ENCODE measurements at places on chromosomes 3 and 15.

DNA sequence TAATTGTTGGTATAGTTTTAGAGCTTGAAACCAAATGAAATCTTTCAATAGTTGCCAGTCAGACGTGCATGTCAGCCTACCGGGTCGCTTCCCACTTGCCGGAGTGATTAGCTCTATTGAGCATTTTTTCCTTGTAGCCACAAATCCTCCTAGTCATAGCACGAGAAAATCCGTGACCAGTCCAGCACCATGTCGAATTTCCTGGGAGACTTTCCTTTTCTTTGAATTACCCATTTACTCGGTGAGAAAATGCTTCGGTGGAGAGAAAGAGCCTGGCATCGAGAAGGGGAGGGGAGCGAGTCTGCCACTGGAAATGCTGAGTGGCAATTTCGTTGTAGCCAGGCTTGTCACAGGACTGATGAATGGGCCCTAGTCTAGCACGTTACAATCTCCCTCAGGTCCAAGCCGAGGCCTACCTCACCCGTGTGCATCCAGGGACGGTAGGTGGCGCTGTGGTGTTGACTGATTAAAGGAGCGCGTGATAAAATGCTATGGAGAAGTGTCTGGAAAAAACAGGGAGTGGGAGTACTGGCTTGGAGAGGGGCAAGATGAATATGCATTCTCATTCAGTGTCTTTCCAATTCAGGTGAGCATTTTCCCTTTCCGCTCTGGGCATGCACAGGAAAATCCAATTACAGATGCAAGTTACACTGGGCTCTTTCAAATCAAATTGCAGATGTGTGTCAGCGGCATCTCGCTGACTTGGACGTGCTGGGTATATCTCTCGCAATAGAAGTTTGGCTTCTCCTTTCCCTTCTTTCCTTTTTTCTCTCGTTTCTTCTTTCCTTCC lies 238.8 kb downstream of the EDEM1 start:
- peak; percentile 14 for DNase-seq

DNA sequence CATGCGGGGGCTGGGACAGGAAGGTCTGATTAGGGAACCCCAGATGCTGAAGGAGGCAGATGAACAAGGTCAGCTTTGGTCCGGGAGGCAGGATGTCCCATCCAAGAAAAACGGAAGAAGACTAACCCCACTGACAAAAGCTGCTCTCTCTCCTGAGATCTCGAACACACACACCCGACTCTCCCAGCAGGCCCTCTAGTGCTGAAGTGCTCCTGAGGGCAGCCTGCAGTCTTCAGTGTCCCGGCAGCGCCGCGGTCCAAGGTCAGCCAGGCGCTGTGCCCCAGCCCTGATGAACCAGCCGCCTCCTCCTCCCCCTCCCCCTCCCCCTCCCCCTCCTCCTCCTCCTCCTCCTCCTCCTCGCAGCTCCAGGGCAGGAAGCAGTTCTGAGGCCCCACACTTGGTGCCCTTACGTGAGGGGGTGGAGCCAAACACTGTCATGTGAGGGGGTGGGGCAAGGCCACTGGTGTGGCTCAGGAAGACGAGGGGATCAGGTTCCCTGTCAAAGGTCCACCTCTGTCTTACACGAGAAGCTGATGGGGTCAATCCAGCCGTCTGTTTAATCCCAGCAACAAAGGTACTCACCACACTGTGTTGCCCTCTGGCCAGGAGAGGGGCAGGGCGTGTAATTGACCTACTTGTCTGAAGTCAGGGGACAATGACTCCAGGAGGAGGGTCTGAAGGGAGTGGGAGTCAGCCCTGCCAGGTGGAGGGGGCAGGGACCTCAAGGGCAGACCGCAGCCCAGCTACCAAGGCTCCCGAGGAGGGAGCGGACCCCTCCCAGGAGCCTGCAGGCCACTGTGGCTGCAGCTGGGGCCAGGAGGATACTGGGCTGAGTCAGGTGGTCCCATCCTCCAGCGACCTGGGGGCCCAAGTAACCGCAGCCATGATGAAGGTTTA lies 34.3 kb downstream of the PRR23E start:
- DNase-seq, result no peak

GRCh38 chr15:52143873-52144272 lies 31.3 kb upstream of the BCL2L10 start:
- no peak for DNase-seq

DNA sequence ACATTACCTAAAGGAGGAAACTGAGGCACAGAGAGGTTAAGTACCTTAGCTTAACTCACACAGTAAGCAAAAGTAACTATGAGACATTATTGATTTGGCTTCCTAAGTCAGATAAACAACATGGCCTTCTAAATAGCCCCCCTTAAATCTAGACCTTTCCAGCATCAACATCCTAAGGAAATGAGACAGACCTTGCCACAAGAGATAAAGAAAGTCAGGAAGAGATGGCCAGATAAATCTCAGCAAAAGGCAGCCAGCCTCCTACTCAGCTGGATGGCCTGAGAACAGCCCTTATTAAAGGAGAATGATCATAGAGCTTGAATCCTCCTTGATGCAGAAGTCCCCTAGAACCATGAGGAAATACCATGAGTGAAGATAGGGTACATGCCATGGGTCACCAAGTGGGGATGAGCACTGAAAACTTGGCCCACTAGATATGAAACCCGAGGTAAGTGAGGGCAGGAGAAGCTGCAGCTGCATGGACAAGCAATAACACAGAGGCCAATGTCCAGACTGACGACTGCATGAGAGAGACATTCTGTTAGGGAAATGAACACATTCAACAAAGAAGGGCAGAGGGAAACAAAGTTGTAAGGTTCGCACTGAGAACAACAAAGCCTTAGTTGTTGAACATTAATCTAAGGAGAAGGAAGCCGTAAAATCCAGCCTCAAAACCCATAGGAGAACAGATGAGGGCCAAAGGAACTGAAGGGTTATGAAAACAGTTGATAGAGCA lies 69.6 kb downstream of the ZIC4 start:
- DNase-seq, result no peak

DNA sequence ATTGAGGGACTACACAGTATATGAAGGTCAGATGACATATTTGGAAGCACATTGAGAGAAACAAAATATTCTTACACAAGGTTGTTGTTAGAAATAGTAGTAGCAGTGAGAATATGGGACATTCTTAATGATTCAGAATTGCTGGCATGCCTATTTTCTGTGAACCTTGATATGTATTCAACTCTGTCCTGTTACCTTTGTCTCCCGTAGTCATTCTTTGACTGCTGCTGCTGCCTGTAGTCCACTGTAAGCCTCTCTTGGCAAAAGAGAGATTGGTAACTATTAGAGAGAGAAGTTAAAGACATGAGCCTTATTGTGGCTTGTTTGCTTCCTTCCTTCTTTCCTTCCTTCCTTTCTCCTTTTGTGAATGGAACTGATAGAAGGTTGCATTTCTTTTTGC lies 64.5 kb downstream of the TCF12 start:
- DNase-seq, result no peak

DNA sequence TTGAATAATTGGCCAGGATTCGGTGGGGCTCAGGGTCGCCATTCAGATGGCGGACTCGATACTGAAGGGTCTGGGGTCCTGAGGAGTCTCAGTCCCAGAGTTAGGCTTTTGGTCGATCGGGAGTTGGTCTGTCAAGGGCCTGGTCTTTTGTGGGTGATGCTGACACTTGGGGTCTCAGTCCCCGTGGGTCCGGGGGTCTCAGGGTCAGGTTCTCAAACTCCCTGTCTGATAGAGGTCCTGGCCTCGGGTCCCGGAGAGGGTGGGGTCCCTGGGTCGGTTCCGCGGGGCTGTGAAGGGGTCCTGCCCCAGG lies 467 bp downstream of the NCKIPSD start:
- no peak for DNase-seq

DNA sequence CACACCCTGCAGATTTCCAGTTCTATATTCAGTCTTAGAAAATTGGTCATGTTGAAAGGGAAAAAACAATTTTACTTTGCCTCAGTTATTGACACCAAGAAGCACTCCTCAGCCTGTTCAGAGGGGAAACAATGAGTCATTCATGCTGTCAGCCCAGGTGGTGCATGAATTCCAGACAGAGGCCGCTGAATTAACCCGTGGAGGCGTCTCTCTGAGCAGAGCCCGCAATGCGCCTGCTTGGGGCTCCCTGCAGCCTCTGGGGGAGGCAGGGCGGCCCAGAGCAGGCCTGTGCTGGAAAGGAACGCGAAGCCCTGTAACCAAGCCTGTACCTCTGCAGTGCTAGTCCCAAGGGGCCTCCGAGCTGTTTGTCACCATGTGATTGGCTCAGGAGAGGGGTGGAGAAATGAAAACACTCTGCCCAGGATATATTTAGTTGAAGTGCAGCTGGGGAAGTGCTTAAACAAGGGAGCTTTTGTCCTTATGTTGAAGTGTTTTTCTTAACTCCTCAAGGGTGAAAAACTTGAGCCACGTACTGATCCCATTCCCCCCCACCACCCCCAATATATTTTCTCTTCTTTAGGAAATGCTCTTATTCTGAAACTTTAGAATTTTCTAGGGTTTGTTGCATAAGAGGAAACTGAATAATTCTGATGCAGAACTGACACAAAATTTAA lies 68.3 kb upstream of the CHD2 start:
- peak; percentile 84 for DNase-seq

DNA sequence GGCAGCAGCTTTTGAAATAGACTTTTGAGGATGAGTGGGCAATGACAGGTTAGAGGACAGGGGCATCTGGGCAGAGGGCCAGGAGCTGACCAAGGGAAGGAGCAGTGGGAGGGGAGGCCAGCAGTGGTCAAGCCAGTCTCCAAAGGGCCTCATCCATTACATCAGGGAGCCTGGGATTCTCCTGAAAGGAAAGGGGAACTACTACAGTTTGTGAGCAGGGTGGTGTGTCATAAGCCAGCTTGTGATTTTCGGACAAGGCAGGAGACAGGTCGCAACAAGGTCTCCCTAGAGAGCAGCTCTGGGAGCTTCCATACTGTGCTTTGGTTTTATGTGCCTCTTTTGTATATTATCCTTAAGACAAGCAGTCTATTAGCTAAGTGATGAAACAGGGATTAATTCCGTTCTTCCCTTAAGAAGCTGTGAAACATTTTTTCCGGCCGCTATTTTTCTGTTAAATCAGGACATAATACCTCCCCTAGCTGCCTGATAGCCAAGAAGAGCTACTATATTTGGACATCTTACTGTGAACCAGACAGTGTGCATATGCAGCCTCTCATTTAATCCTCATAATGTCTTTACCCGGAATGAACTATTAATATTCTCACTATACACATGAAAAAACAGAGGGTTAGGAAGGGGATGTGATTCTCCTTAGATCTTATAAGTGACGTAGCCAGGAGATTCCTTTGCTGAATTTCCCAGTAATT lies 46.4 kb downstream of the C2CD4B start:
- no peak for DNase-seq

- no peak for DNase-seq
These were observed 21.9 kb downstream of the FEM1B start for GRCh38 chr15:68299436-68299835.

DNA sequence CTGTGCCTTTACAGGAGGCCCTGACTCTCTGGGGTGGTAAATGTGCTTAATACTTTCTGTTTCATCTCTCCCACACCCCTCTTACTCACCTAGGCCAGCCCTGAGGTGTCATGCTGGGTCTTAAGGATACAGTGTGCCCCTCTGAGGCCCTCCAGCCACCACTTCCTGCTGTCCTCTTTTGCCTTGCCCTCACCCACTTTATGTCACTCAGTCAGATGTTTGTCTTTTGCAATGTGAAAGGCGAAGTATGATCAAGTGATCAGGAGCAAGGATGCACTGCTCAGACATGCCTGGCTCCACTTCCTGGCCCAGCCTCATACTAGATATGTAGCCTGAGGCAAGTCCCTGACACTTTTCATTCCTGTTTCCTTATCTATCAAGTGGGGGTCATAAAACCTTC lies 339.0 kb upstream of the NR2E3 start:
- no peak for DNase-seq
